ENCODE measurements at places on chromosomes 6 and 20.
A peak's percentile ranks its signal among the peaks of the same experiment; 100 is the strongest.

DNA sequence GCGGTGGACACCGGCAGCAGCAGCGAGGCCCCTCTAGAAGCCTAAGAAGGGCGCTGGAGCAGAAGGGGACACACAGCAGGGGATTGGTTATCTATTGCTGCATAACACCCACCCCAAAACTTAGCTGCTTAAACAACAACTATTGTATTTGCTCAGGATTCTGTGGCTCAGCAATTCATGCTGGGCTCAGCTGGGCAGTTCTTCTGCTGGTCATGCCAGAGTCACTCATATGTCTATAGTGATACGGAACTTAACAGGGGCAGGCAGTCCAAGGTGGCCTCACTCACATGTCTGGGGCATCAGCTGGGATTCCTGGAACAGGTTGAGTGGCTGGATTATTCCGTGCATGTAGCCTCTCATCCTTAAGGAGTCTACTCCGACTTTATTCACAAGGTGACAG, 17.6 kb upstream of the PPP1R16B start:
- DNase-seq, result no peak

GRCh38 chr6:36334832-36335459, 1.7 kb downstream of the BNIP5 start:
- no peak for DNase-seq

DNA sequence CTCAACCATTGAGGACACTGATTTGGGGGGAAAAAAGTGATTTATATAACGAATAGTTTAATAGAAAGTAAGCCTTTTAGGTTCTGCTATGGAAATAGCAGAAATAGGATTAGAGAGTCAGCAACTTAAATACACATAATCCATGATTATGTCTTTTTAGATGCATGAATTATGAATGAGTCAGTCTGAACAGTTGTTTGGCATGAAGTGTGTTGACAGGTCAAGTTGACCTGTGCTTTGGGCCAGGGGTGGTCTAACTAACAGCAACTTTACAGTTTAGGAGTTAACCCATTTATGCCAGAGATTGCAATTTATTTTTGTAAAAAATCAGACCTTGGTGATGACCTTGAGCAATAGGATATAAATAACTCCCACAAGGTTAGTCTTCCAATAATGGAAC, 191.3 kb downstream of the MTFR2 start:
- DNase-seq, result no peak

DNA sequence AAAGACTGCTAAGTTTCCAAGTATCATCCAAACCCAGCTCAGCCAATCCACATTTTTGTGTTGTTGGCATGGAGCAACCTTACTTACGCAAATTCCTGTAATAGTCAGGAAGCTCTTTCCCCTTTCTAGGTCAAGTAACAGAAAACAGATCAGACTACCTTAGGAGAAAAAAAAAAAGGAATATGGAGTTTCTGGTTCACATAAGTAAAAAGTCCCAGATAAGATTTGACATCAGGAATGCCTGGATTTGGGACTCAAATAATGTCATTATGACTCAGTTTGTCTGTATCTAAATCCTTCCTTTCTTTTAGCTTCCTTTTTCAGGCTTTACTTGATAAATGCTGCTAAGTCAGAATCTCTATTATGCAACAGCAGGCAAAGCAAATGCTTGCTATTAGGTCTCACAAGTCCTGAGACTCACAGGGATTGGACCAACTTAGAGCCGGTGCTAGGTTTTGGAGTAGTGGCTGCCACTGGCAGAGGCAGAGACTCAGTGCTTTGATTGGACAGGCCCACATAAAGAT, 44.5 kb downstream of the NCOA7 start:
- no peak for DNase-seq

DNA sequence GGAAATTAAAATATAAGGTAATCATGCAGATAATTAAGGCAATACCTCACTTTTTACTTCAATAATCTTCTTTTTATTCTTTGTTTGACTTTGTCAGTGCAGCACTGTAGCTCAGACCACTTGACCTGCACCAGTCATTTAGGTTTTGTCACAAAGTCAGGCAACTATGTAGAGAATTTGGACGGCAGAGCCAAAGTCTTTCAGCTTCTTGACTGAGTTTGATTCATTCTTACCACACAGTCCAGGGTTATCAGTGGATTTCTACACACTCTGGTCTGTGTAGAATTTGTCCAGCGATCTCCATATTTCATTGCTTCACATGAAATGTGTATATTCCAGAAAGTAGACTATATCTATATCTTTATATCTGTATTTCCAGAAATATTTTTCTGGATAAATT, 107.3 kb downstream of the TFAP2B start:
- no peak for DNase-seq

DNA sequence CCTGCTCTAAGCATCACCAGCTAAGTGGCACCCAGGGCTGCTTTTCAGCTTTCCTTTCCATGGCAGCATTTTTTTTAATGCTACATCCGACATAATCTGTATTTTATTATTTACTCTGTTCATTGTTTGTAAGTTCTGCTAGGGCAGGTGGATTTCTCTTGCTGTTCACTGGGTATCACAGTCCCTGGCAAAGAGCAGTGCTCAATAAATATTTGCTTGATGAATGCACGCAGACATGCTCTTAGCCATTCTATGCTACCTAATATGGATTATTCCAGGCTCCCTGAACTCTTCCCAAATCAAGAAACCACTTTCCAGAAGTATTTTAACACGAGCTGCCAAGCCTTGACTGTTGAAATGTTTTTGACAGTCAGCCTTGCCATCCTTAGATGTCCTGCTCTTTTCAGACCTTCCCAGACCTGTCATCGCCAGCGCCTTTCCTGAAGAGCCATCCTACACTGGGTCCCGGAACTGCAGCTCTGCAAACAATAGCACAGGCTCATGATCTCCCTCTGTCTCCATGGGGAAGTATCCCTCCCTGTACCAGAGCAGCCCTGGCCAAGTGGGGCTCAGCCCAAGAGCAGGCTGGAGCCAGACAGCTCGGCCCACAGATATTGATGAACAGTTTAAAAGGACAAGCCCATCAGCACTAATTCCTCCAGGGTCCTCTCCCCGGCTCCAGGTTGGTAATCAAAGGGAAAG, 136.5 kb upstream of the CDH4 start:
- no peak for DNase-seq

GRCh38 chr6:7617801-7618764, 28.1 kb downstream of the SNRNP48 start:
- DNase-seq, result no peak

DNA sequence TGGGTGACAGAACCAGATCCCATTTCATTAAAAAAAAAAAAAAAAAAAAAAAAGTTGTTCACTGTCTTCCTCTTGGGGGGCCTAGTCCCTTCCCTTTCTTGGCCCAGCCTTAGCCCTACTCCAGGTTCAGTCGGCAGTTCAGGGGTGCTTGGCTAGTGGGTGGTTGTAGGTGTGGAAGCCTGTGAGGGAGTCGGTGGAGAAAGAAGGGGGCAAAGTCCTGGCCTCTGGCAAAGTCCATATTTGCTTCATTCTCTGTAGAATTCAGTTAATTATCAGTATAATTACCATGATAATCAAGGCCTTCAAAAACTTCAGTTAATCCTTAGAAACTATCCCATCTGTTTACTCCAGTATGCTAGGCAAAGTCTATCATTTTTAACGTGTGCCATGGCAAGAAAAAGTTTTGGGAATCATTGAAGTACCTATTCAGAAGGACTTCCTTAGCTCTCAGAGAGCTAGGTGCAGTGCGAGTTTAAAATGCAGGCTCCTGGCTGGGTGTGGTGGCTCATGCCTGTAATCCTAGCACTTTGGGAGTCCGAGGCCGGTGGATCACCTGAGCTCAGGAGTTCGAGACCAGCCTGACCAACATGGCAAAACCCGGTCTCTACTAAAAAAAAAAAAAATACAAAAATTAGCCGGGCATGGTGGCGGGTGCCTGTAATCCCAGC, 205.7 kb upstream of the ARG1 start:
- no peak for DNase-seq

GRCh38 chr6:30447237-30447636, 42.1 kb upstream of the HLA-E start:
- DNase-seq, result peak; percentile 36

GRCh38 chr6:148455225-148455624, 112.6 kb downstream of the SASH1 start:
- DNase-seq, result no peak

DNA sequence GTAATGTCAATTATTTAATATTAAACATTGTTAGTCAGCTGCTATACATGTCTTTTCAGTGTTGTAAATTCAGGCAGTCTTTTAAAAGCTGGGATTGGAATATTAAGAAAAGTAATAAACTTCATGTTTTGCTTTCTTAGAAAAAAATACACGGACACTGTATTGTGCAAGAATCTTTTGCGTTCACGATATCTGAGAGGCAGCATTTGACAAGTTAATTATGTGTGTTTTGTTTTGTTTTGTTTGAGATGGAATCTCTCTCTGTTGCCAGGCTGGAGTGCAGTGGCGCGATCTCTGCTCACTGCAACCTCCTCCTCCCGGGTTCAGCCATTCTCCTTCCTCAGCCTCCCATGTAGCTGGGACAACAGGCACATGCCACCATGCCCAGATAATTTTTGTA, 1661.3 kb downstream of the HACE1 start:
- no peak for DNase-seq
